GM06990 (cell line): ENCODE measurements at places on chromosomes 5 and 9.
A peak's percentile ranks its signal among the peaks of the same experiment; 100 is the strongest.

DNA sequence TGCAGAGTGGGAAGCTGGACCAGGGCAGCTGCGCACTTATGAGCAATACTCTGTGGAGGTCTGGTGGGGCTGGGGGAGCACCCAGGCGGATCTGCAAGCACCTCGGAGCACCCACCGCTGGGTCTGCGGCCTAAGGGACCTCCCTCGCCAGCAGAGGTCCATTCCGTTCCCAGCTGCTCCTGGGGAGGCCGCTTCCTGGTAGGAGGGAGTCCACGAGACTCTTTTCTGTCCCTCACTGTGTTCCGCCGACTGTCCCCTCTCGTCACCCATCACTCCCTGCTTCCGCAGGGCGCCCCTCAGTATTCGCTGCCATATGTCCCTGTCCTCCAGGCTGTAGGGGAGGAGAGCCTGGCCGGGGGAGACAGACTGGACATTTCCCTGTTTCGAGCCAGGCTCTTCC is 45.5 kb downstream of the NDST1 start:
- no peak for DNase-seq

GRCh38 chr9:97528529-97529230 is 27.2 kb downstream of the TMOD1 start:
- no peak for DNase-seq

DNA sequence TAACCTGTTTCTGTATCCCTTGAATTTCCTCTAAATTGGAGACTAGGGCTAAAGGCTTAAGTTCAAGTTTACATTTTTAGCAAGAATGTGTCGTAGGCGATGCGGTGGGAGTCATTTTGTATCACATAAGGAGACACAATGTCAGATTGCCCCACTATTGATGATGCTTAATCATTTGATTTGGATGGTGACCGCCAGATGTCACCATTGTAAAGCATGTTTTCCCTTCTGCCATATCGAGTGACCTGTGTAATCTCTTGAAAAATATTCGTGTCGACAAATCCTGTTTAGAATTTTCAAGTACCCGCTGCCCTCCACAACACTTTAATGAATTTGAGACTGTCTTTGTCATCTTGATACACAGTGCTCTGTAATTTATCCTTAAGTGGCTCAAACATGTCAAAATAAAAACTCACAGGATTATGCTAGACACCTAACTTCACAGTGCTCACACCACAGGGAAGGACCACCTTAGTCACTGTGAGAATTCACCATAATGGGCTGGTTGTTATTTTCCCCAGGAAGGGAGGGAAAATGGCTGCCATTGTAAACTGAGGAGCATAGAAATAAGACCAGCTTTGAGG is 34.5 kb upstream of the SLC46A2 start:
- no peak for DNase-seq

GRCh38 chr5:42929871-42930270 is 110.2 kb downstream of the ANXA2R start:
- no peak for DNase-seq

- DNase-seq: no peak
Observed at GRCh38 chr5:109708813-109709212, 19.1 kb downstream of the MAN2A1 start.

GRCh38 chr9:36158917-36159316 is 10.3 kb upstream of the CCIN start:
- no peak for DNase-seq

DNA sequence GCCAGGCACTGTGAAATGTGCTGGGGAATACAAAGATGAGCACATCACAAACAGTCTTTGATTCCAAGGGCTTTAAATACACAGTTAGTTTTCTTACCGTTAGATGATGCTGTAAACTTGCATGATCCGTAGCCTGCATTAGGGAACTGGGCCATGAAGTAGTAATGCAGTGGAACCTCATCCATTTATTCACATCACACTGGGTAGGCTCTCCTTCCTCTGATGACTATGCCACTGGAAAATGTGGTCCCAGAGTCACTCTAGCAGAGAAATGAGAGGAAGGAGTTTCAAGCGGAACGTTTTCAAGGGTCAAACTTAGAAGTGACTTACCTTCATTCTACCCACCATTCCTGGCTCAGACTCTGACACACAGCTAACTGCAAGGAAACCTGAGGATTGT is 26.4 kb downstream of the ZFAND5 start:
- no peak for DNase-seq

GRCh38 chr5:34509392-34509791 is 146.7 kb upstream of the RAI14 start:
- no peak for DNase-seq

DNA sequence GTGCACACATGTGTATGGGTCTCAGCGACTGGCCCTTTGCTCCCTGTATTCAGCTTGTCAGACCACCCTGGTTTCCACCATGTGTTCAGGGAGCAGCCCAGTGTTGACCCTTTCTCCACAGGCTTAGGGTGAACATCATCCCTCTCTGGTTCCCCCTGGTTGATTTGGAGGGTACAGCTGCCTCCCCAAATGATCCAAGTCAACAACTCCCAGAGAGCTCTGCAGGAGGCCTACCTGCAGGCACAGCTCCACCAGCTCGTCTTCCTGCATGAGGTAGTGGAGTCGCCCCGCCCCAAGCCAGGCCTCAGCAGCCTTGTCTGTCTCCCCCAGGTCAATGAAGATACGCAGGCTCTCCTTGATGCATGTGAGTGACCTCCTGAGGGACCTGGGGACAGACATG is 50.5 kb downstream of the SH3TC2 start:
- no peak for DNase-seq

GRCh38 chr5:67160985-67161384 is 35.6 kb downstream of the CD180 start:
- no peak for DNase-seq

- DNase-seq: no peak
Observed at GRCh38 chr9:121383715-121384114, 13.7 kb upstream of the STOM start.

DNA sequence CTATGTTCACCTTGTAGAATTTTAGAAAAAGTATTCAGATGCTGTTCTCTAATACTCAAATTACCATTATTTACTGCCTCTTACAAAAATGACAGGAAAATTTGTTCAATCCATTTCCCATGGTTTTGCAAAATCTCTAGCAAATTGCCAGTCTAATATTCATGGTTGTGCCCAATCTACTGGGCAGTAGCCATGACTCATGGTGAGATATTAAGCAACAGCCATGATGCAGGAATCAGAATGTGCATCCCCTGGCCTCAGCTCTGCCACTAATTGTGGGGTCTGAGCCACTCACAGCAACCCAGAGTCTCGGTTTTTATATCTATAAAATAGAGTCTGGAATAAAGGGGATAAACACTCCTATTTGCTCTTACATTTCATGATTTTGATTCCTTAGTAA is 353.6 kb downstream of the DEPDC1B start:
- no peak for DNase-seq

DNA sequence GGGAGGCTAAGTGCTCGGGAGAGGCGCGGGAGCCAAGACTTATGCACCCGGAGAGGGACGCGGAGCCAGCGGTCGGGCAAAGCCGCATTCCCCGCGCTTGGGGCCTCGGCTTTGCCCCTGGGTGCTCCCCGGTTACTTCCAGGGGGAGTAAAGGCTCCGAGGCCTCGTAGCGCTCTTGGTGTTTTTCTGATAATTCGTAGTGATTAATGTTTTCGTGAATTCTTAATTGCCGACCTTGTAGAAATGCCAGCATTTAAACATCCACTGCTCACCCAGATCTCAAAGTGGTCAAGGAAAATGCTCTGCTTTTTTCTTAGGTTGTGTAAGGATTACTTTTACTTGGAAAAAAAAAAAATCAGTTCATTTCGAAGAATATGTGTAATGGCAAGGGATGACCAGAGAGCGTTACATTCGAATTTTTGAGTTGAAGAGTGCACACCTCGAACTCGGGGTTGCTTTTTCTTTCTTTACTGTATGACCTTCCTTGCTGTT is 654 bp upstream of the TUT7 start:
- DNase-seq: no peak

- no peak for DNase-seq
Observed at GRCh38 chr5:17289681-17290539, 72.5 kb downstream of the BASP1 start.

DNA sequence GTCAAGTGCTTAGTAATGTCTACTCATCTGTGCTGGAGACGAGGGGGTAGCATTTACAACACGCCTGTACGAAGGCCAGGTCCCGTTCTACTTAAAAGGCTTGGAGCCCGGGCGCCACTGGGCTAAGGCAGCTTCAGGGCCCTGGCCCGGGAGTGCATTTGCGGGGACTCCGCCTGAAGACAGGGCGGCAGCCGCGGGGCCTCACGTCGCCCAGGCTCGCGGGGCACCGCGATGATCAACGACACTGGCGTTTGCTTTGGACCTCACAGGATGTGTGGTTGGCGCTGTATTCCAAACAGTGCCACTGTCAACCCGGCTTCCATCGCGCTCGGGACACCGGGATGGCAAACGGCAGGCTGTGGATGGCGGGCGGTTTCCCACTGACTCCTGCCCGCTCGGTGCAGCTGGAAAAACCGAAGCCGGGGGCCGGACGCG is 1.1 kb upstream of the TENT4A start:
- peak; percentile 80 for DNase-seq

DNA sequence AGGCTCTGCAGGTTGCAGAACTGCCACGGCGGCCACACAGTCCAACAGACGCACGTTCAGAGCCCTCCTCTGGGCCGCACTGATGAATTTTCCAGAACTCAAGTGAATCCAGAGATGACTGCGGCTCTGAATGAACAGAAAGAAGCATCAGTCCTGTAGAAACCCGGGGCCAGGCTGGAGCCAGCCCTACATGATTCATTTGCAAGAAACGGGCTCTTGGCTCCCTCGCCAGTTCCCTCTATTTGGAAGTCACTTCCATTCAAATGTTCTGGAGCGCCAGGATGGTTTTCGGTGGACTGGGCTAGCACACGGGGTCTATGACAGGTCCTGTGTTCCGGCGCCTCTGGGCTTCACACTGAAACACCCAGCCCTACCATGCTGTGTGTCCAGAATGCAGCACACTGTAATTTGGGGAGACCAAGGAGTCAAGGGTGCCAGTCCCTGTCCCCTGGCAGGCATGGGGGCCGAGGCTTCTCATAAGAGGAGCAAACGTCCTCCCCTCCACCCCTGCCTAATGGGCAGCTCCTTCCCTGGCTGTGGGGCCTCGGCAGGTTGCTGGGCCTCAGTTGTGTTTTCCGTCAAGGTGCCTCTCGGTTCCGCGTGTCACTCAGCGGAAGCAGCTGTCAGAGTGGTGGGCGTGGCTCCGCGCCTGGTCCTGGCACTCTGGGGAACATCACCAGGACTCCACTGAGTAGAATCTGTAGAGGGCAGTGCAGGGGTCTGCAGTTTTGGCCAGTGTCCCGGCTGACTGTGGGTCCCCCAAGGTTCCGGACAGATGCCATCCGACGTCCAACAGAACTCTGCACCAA is 18.1 kb upstream of the COL5A1 start:
- DNase-seq: no peak

GRCh38 chr5:96260009-96260408 is 173.0 kb downstream of the PCSK1 start:
- DNase-seq: no peak

- no peak for DNase-seq
Observed at GRCh38 chr5:6915574-6915973, 202.3 kb downstream of the TENT4A start.

DNA sequence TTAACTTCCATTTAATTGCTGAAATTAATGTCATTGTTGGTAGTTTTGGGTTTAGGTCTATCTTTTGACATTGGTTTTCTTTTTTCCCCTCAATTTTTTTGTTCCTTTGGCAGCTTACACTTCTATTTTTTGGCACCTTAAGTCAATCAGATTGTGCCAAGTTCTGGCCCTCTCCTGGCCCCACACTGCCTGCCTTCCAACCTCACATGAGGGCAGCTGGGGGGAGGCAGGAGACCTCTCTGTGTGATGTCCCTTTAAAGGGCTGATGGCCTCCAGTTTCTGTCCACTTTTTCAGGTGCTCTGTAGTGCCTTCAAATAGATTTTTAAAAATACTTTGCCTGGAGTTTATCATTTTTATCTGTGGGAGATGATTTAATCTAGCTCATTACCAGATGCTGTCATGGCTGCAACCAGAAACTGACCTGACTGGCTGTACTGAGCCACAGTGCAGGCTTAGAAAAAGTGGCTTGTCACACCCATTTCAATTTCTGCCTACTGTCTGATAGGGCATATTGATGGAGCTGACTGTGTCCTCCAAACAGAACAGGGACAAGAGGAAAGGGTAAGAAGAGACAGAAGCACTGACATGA is 196.6 kb downstream of the FANCC start:
- no peak for DNase-seq

DNA sequence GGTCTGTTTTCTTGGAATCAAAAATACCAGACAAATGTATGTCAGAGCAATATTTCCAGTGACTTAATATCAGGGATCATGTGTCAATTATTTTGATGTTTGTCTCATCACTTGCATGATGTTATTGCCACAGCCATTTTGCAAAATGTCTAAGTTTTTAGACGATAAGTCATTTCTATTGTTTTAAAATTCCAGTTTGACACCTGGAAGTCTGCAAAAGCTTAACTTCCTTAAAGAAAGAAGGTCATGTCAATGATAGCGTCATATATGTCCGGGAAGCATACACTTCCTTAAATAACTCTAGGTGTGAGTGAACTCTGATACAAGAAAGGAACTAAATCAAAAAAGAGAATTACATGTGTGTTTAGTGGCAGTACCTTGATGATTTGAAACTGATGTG is 259.5 kb downstream of the EDIL3 start:
- no peak for DNase-seq

GRCh38 chr9:133950192-133950591 is 41.9 kb downstream of the VAV2 start:
- DNase-seq: no peak
